ENCODE measurements at places on chromosomes 3 and 15.
A peak's percentile ranks its signal among the peaks of the same experiment; 100 is the strongest.

GRCh38 chr15:92928225-92928750 is 28.2 kb downstream of the CHD2 start:
- DNase-seq: peak; percentile 44

- no peak for DNase-seq
These were observed 33.1 kb upstream of the GLCE start for GRCh38 chr15:69127306-69127705.

- no peak for DNase-seq
These were observed 82.1 kb downstream of the NEK10 start for GRCh38 chr3:27287052-27287451.

- no peak for DNase-seq
These were observed 61.6 kb upstream of the FOXP1 start for GRCh38 chr3:71645140-71645539.

GRCh38 chr3:43001094-43001553 is 22.0 kb downstream of the GASK1A start:
- peak; percentile 51 for DNase-seq

- no peak for DNase-seq
These were observed 25.1 kb downstream of the POLR2M start for GRCh38 chr15:57731530-57732103.

GRCh38 chr3:186115239-186115996 is 6.5 kb upstream of the ETV5 start:
- DNase-seq: no peak

DNA sequence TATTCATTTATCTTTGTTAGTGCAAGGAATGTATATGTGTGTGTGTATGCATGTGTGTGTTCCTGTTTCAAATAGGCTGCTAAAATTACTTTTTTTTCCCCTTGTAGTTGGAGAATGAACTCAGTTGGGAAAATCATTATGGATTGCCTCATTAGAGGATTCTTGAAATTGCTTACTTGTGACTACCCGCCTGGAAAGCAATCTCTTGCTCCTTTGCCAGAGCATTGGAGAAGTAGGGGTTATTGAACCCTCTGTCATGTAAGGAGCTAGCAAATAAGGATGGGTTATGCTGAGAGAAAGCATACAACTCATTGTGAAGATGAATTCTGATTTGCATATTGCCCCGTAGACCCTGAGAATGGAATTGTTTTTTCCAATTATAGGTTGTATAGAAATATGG is 474.5 kb downstream of the CADM2 start:
- DNase-seq: no peak

- DNase-seq: peak; percentile 27
These were observed 193.9 kb downstream of the TLE3 start for GRCh38 chr15:69903470-69904469.

GRCh38 chr15:80202016-80202315 is 49.2 kb downstream of the FAH start:
- no peak for DNase-seq

GRCh38 chr15:86743283-86743903 is 663.7 kb downstream of the AGBL1 start:
- DNase-seq: no peak

DNA sequence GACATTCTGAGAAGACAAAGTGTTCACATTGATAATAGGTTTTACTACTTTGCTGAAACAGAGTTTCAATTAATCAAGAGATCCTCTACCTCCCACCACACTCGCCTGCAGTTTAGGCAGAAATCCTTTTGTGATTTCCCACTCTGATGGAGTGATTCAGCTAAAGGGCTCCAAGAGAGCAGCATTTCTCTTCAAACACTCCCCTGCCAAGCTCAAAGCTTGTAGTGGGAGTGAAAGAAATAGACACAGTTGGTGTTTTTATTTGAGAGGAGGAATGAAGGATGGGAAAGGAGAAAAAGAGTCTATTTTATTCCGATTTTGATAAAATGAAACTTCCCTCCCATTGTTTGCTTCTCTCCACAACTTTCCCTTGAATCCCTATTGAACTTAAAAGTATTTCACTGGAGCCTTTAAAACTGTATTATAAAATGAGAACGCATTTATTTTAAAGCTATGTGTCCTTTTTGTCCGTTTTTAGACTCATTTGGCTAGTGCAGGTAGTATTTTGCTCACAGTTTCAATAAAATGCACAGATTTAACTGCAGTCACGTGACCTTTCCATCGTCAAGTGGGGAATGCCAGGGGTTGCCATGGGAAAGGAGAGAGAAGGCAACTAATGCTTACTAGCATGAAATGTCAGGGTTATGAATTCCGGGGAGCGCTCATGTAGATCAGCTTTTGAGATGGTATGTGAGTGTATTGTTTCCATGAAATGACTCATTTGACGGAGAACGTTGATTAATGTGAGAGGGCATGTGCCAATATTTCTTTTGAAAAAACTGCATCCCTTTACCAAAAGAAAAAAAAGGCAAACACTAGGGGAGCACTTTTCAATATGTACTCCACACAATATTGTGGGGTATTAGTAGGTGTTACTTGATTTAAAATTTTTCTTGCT is 7.7 kb upstream of the OSBPL11 start:
- DNase-seq: peak; percentile 56

DNA sequence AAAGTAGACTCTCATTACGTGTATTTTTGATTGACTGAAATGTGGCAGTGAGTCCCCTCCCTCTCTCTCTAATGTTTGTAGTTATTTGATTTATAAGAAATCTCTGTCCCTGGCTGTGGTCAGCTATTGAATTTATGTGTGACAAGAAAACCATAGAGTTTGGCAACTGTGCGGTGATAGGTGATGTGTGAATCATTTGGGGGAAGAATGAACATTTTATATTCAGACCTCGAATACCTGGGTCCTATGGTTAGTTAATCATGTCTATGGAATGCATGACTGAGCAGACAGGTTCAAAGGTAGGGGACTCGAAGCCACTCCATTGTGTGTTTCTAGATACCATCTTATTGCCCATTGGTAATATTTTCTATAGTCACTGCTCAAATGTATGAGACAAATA is 712.1 kb downstream of the MECOM start:
- DNase-seq: no peak

- DNase-seq: no peak
These were observed 1049.1 kb downstream of the FHIT start for GRCh38 chr3:60202052-60202726.

GRCh38 chr15:70222606-70223005 is 124.9 kb upstream of the TLE3 start:
- no peak for DNase-seq

DNA sequence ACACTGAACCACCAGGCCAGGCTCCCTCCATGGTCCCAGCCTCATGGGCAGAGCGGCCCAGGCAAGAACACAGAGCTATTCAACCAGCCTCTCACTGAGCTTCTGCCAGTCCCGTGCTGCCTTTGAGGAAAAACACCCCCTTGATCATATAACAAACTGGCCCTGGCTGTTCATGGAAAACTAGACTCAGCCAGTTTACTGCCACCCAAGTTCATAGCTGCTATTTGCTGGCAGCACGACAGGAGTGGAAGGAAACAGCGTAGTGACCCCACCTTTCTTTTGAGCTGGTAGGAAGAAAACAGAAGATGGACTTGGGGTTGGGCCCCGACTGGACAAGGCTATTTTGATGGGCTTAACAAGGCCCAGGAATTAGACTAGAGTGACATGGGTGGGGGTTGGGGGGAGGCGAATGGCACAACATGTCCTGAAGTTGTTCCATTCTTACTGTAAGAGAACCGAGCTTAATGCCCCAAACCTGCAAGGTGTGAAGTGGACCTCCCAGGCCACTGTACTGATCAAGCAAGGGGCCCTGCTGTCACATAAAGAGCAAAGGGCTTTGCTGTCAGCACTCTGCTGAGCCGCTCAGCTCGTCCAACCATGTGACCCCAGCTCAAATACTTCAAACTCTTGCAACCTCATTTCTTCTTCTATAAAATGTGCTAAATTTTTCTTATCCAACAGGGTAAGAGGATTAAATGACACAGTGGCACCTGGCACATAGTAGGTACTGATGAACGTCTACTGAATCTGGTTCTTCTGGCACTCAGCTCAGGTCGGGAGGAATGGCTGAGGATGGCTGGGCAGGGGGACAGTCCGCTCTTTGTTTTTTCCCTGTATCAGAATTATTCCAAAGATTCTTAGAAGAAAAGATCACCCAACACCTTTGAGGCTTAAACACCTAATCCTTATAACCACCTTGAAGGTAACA is 1.6 kb downstream of the FBXL22 start:
- DNase-seq: no peak

- no peak for DNase-seq
These were observed 85.6 kb downstream of the UBE2E2 start for GRCh38 chr3:23288715-23289114.

GRCh38 chr15:53576841-53577240 is 182.6 kb downstream of the WDR72 start:
- no peak for DNase-seq

GRCh38 chr3:155594526-155595187 is 150.2 kb downstream of the PLCH1 start:
- DNase-seq: no peak

Data from EL (cell line).